ENCODE measurements at places on chromosomes 4 and X.

DNA sequence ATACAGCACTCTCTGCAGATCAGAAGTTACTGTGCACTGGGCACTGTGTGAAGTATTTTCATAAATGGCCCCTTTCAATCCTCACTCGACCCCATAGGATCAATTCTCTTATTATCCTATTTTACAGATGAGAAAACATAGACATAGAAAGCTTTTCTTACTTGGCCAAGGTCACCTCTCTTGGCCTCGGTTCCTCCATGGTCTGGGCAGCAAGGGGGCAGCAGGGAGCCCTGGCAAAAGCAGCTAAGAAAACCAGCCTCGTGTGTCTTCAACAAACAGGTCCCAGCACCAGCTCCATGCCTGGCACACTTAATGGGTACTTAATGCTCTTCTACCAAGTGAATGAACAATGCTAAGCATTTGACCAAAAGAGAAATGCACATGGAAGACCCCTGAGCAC, 34.4 kb downstream of the BST1 start:
- DNase-seq, result no peak

- DNase-seq, result no peak
These were observed 56.4 kb upstream of the HHIP start for GRCh38 chr4:144589512-144589911.

DNA sequence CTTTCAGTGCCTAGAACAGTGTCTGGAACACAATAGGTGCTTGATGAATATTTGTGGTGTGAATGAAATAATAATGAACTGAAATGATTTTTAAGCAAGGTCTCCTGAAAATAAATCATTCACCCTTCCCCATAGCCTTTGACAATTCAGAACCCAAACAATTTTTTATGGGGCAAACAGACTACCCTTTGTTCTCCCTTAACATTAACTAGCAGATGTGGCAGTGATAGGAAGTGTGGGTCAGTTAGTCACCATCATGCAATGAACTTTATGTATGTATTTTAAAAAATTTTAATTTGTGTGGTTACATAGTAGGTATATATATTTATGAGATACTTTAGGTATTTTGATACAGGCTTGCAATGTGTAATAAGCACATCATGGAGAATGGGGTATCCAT, 27.2 kb upstream of the CD40LG start:
- no peak for DNase-seq

GRCh38 chr4:16116493-16116990, 32.7 kb upstream of the PROM1 start:
- no peak for DNase-seq

- no peak for DNase-seq
These were observed 113.0 kb downstream of the DHRSX start for GRCh38 chrX:2387614-2388239.

GRCh38 chr4:38634047-38634759, 29.8 kb upstream of the KLF3 start:
- no peak for DNase-seq
